Liver (tissue), 10 donors: ENCODE measurements at places on chromosomes 2 and 18. TPM values are rescaled to one million over a fixed set of nuclear protein-coding genes. Genes with fewer than 3 reads are reported as not detected.
A peak's percentile ranks its signal among the peaks of the same experiment; 100 is the strongest.

GRCh38 chr2:47079515-47080412 lies 75.3 kb downstream of the STPG4 start:
- H3K27me3 ChIP-seq = no peaks in the 10 kb centered on the region
- no peak for DNase-seq
- H3K27ac ChIP-seq = peak overlapping the region; percentile 80
- peaks cover 11% of the 10 kb centered on the region for H3K4me1 ChIP-seq

SERPINB11 gene
- not detected for total RNA-seq

- no peaks in the 10 kb centered on the region for H3K4me1 ChIP-seq
- no peaks in the 10 kb centered on the region for H3K27me3 ChIP-seq
- H3K27ac ChIP-seq = no peak overlapping the region
- H3K36me3 ChIP-seq = no peaks in the 10 kb centered on the region
- H3K4me3 ChIP-seq = no peak overlapping the region
- no peak for DNase-seq
Observed at GRCh38 chr2:210086292-210086691, 83.9 kb downstream of the RPE start.

DNA sequence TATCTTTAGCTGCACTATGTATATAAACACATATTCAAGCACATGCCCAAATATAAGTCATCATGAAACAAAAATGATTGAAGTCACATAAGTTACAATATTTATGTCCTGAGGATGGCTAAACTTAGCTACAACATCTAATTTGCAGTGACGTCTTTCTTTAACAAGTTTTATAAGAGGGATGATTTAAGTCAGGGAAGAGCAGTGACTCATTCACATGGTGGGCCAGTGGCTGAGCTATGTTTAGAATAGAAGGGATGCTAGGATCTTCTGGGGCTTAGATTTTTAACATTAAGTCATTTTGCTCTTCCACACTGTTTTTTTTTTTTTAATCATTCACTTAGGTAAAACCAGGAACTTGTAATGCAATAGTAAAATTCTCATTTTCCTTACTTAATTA lies 22.3 kb downstream of the ADCYAP1 start:
- H3K27ac ChIP-seq = no peak overlapping the region
- no peaks in the 10 kb centered on the region for H3K36me3 ChIP-seq
- H3K4me3 ChIP-seq = no peak overlapping the region
- no peaks in the 10 kb centered on the region for H3K4me1 ChIP-seq
- DNase-seq = no peak

- DNase-seq = no peak
- peaks cover 5% of the 10 kb centered on the region for H3K4me1 ChIP-seq
- no peak overlapping the region for H3K27ac ChIP-seq
Observed at GRCh38 chr2:171957061-171957460, 34.8 kb downstream of the HAT1 start.

- H3K27me3 ChIP-seq = no peaks in the 10 kb centered on the region
- H3K27ac ChIP-seq = peak overlapping the region; percentile 15
- peaks cover 6% of the 10 kb centered on the region for H3K36me3 ChIP-seq
- H3K4me3 ChIP-seq = no peak overlapping the region
- H3K4me1 ChIP-seq = no peaks in the 10 kb centered on the region
Observed at GRCh38 chr2:65018141-65018582, 29.0 kb downstream of the SLC1A4 start.
